ENCODE measurements at places on chromosomes 7 and 10.

DNA sequence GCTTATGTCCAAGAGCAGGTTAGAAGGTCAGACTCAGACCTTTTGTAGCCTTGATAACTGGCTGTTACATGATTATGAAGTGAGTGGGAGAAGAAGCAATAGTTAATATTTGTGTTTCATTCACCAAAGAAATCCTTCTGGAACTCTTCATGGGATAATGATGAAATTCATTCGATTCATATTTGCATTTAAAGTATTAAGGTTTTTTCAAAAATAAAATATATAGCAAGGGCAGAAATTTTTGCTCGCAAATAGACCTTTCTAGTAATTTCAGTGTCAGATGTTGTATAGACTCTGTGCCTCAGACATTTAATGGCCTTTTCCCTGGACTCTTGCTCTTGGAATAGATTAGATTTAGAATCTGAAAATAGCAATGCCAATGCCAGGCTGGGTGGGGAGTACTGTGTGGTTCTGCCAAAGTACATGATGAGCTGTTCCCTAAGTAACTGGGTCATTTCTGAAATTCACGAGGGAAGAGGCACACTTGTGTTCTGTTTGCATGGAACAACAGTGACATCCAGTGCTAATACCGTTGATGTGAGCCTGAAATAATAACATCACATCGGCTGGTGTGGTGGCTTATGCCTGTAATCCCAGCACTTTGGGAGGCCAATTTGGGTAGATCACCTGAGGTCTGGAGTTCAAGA is 119.2 kb downstream of the MBL2 start:
- no peak for DNase-seq

DNA sequence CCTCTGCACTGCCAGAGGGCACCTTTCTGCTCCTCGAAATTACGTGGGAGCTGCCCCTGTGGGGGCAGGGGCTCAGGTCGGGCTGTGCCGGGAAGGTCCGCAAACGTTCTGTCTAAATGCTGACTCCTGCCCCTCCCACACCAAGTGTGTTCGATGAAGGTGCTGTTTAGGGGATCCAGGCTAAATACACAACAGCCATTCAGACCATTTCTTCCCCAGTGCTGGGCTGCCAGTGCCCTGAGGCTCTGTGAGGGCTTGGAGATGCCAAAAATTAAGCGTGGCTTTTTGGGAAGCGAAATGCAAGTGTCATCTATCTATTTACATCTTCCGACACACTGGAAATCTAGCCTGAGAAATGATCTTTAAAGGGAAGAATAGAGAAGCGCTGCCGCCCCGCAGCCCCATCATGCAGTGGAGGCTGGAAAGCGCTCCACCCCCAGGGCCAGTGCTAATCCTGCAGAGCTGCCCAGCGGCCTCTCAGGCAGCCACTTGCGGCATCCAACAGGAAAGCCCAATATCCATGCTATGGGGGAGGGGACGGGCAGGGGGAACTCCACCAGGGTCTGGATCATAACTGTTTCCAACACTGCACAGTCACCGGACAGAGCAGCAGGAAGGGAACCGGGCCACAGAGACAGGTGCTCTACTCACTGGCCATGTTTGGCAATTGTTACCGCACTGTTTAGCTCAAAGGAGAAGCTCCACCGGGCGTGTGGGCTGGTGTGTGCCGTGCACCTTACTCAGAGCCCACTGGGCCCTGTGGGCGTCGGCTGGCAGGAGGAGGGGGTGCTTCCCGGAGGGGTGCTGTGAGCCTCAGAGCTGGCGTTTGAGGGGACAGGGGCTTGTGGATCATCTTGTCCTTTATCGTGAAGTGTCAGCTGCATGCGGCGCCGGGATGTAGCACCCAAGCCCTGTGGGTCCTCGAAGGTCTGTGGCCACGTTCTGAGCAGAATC is 205.5 kb downstream of the DNAJB6 start:
- DNase-seq, result no peak

GRCh38 chr7:112630565-112630964 is 149.8 kb downstream of the LSMEM1 start:
- no peak for DNase-seq

DNA sequence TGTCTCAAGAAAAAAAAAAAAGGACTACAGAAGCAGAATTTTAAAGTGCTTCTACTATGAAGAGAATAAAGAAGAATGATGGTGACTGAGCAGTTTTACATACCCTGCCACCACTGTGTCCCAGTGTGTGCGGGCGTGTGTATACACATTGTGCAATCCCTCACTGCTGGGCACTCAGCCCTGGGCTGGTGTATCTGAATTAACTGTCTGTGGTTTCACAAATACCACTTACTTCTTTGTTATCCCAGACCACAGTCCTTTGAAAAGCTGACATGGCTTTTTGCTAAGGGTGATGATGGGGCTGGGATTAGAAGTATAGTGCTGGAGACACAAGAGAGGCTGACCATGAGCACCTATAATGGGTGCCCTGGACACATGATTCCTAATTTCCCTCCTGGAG is 21.1 kb upstream of the TRPV6 start:
- no peak for DNase-seq

DNA sequence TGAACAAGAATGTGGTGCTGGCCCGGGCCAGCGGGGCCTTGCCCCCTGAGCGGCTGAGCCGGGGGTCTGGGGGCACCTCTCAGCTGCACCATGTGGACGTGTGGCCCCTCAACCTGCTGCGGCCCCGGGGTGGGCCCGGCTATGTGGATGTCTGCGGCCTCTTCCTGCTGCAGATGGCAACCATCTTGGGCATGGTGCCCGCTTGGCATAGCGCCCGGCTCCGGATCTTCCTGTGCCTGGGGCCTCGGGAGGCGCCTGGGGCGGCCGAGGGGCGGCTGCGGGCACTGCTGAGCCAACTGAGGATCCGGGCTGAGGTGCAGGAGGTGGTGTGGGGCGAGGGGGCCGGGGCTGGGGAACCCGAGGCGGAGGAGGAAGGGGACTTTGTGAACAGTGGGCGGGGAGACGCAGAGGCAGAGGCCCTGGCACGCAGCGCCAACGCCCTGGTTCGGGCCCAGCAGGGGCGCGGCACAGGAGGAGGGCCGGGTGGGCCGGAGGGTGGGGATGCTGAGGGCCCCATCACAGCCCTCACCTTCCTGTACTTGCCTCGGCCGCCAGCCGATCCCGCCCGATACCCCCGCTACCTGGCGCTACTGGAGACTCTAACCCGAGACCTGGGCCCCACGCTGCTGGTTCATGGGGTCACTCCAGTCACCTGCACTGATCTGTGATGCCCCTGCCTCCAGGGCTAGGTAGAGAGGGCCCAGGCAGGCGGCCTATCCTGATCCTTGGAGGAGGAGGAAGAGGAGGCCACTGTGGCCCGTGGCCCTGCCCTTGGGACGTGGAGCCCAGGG is 1.1 kb upstream of the TRIP6 start:
- DNase-seq, result no peak

GRCh38 chr10:6465854-6466601 is 114.0 kb downstream of the PRKCQ start:
- peak; percentile 33 for DNase-seq

DNA sequence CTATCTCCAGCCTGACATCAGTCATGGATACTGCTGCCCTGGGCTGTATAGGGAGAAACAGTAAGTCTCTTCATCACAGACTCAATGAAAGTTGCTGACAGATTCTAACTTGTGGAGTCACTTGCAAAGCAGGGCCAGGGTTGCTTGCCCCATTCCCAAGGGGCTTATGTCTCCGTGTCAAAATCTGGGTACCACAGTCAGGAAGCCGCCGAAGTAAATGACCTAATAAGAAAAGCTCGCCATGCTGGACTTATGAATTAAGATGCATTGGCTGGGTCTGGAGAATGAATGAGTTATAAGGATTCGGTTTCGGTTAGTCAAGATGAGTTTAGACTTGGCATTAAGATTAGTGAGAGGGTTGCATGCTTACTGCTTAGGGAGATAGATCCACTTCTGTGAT is 10.8 kb upstream of the OR6V1 start:
- no peak for DNase-seq

DNA sequence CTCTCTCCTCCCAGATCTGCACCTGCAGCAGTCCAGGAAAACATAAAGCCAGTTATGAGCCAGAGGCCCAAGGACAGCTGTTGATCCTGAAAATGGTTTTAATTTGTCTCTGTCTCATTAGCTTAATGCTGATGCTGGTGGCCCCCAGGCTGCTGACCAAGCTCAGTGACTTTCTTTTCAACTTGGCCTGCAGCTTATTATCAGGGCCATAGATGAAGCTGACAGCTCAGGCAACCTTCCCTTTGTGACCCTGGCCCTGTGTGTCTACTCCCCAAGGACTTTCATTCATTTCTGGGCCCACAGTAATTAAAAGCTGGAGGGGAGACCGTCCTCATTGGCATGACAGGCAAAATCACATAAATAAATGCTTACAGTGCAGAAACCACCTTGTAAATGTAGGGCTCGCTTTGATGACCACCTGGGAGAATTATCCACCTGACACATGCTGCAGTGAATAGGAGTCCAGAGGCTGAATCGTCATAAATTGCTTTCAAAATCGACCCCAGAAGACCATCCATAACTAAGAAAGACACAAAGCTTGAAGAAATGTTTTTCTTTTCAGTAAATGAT is 138.5 kb downstream of the NPY start:
- no peak for DNase-seq

DNA sequence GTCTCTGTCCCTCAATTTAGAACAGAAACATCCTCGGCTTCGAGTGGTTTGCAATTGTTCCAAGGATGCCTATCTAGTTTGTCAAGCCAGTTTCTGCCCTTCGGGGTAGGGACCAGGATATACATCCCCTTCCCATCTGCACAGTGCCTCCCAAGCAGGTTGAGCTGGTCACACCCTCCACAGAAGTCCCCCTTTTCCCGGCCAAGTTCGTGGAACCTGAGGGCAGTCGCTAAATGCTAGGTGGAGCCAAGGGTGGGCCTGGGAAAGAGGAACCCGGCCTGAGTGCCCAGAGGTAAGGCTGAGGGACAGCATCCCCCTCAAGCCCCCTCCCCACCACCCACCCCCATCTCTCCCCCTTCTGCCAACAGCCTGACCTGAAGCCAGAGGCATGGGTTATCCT is 62.4 kb upstream of the NANOS1 start:
- DNase-seq, result no peak

- no peak for DNase-seq
These were observed 904.9 kb downstream of the IPMK start for GRCh38 chr10:57362811-57363210.

DNA sequence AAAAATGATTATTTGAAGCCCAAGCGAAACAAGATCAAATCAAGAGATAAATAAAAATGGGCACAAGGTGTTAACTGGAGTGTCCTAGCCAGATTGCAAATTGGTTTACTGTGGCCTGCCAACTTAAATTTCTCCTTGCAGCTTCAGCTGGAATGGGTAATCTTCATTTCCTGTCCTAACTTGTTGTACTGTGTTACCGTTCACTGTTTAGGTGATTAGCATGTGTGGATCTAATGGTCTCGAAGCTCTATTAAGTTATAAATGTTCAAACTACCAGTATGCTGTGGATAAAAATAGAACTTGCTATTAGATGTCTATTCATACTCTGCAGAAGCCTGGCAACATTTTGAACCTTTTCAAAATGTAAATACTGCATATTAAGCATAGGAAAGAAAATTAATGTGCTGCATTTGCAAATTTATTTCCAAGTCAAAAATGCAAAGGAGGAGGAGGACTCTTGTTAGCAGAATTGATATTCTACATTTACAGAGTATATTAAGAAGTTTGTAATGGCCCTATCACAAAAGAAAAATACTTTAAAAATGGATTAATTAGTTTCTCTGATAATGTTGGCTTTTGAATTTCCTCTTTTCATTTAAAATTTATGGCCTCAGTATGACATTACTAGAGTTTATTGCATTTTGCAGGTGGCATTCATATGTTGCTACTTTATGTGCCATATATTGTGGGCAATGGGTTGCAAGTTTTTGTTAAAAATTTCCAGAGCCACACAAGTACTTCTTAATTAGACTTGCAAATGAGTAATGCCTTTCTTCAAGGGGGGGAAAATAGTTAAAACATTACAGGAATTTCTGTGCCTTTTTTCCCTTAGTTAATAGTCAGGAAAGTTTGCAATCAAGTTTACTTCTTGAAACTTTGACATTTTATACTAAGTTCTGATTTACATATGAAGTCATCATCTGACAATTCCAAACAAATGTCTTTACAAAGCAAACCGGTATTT is 92.1 kb downstream of the CABCOCO1 start:
- DNase-seq, result no peak

GRCh38 chr10:110448682-110449418 is 48.9 kb upstream of the DUSP5 start:
- DNase-seq, result no peak

- no peak for DNase-seq
These were observed 625 bp upstream of the GSTO2 start for GRCh38 chr10:104268405-104268712.
